Activated naive CD4-positive, alpha-beta T cell treated with anti-CD3 and anti-CD28 coated beads, Interleukin-2, amount 50 U/mL, for 72 hours (primary cell): ENCODE measurements at places on chromosomes 5 and 9. TPM values are rescaled to one million over a fixed set of nuclear protein-coding genes. Genes with fewer than 3 reads are reported as not detected.

GRCh38 chr5:153718713-153719112 lies 228.2 kb downstream of the GRIA1 start:
- no peak for DNase-seq

DNA sequence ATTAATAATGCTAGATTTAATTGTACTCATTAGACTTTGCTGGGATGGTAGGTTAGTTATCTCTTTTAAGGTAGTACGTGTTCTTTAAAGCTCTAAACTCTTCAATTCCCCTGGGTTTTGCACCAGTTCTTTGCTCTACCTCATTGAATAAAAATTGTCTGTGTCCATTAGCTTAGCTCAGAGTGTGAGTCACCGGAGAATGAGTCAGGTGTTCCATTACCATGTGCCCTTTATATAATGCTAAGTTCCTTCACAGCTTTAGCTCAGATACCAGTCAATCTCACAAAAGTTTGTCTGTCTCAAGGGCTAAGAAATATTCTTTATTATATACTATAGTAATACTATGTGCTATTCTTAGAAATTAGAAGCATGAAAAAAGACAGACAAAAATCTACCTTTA lies 339.4 kb downstream of the PRELID2 start:
- no peak for DNase-seq

- DNase-seq: no peak
These were observed 10.9 kb upstream of the SLC24A2 start for GRCh38 chr9:19799784-19800183.

DNA sequence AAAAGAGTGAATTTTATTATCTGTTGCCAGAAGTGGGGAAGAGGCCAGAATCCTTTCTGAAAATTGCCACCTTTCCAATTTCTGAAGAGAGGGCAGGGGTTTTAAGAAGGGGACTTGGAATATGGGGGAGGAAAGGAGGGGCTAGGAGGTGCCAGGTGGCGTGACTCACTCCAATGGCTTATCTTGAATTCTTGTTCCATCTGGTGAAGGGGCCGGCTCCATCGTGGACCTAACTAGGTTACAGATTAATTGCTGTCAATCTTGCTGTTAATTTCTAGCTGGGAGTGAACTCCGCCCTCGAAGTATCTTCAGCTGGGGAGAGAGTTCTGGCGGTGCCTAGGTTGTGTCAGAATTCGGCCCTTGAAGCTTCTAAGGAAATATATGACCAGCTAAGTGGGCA lies 138.7 kb downstream of the YTHDC2 start:
- no peak for DNase-seq

DNA sequence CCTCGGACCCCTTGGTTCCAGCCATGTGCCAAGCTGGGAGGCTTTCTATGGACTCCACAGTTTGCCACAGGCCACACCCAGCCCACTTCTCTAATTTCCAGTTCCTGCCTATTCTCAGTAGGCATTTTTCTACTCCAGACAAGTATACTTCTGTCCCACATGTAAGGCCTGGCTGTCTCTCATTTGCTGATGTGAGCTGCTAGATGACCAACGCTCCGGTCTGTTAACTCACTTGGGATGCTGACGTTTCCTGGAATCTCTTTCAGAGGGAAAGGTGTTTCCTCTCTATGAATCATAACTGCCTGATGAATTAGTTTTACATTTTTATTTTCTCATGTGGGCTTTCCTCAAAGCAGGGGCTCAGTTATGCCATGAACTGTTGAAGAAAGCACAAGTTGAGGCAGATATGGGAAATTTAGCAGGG lies 36.3 kb downstream of the ERGIC1 start:
- DNase-seq: no peak

DNA sequence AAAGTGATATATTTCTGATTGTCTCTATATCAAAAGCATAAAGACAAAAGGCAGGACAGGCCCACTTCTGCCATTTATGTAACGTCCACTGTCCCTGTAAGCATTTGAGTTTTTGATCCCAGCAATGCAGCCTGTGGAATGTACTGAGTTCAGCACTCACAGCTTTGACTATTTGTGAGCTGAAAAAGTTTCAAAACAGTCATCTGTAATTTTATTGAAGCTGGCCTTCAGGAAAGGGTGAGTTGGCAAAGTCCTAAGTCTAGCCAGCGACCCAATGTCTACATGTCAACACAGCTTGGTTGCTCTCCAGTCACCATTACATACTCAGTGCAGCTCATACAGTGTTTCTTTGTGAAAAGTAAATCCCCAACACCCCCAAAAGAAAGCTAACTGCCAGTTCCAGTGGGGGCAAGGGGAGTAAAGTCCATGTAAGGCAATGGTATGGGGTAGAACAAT lies 9.7 kb downstream of the LIFR start:
- no peak for DNase-seq

GRCh38 chr9:130101915-130102314 lies 48.2 kb downstream of the GPR107 start:
- DNase-seq: no peak

- DNase-seq: no peak
These were observed 66.1 kb downstream of the PPIP5K2 start for GRCh38 chr5:103186152-103186551.

GRCh38 chr9:118647331-118647730 lies 721.9 kb downstream of the BRINP1 start:
- no peak for DNase-seq

GRCh38 chr9:122287214-122287720 lies 22.6 kb downstream of the MRRF start:
- no peak for DNase-seq

DNA sequence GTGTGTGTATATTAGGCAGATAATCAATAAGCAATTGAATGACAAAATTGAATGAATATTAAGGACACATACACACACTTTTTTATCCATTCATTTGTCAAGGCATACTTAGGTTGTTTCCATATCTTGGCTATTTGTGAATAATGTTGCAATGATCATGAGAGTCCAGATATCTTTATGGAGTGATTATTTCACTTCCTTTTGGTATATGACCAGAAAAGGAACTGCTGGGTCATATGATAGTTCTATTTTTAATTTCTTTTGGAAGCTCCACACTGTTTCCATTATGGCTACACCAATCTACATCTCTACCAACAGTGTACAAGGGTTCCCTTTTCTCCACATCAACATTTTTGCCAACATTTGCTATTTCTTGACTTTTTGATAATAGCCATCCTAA lies 137.7 kb upstream of the PAPPA start:
- no peak for DNase-seq

DNA sequence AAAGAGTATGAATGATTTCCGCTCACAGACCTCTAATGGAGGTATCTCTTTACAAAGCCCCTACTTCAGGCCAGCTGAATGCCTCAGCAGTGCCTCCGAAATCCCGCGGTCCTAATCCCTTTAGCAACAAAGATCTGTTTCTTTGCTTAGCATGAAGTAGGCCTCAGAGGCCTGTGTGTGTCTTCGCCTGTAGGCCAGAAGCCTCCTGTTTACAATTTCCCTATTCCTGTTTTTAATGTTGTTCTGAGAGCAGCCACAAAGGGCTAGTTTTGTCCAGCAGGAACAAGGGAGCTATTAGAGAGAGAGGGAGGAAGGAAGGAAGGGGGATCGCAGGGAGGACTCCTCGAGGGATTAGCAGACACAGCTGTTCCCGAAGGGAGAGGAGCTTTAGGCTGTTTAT lies 166.4 kb upstream of the SPRY4 start:
- no peak for DNase-seq

- no peak for DNase-seq
These were observed 41.9 kb downstream of the LIX1 start for GRCh38 chr5:97100476-97100875.

- DNase-seq: no peak
These were observed 84.3 kb upstream of the COL5A1 start for GRCh38 chr9:134557331-134557730.

DNA sequence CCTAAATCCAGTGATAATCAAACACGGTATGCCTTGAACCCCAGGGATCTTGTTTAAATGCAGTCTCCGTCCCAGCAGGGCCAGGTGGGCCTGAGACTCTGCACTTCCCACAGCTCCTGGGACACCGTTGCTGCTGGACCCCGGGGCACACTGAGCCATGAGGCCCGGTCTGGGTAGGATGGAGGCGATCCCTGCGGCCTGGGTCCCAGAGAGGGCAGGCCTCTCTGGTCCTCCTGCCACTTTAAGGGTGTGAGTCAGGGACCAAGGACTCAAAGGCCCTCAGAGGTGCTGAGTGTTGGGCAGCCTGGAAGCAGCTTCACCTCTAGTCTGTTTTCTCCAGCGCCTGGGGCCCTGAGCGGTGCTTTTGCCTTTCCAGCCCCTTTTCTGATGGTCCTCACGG lies 34.1 kb upstream of the SLC9A3 start:
- no peak for DNase-seq

- no peak for DNase-seq
These were observed 61.4 kb upstream of the TRIO start for GRCh38 chr5:14081791-14082190.

DNA sequence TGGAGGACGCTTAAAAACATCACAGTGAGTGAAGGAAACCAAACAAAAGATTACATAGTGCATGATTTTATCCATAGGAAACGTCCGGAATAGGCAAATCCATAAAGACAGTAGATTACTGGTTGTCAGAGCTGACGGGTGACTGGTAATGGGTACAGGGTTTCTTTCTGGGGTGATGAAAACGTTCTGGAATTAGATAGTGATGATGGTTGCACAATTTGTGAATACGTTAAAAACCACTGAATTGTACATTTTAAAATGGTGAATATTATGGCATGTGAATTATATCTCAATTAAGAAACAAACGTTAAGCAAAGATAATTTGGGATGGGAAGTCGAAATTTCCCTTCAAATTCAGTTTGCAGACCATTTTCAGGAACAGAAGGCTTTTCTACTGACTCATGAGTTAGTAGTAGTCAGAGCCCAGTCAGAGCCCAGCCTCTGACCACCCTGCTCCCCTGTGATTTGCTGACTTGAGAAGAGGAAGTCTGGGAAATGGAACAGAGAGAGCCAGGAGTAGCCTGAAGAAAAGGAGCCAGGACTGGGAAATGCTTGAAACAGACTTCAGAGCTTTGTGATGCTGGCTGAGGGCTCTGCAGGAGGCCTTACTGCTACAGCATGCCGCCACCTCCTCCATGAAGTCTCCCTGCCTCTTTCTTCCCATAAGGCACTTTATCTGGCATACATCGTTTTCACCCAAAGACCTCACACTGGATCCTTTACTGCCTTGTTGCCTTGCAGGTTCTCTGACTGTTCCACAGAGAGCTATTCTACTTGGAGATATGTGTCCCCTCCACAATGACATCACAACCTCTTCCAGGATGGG lies 46.4 kb upstream of the CTNNA1 start:
- DNase-seq: no peak

DNA sequence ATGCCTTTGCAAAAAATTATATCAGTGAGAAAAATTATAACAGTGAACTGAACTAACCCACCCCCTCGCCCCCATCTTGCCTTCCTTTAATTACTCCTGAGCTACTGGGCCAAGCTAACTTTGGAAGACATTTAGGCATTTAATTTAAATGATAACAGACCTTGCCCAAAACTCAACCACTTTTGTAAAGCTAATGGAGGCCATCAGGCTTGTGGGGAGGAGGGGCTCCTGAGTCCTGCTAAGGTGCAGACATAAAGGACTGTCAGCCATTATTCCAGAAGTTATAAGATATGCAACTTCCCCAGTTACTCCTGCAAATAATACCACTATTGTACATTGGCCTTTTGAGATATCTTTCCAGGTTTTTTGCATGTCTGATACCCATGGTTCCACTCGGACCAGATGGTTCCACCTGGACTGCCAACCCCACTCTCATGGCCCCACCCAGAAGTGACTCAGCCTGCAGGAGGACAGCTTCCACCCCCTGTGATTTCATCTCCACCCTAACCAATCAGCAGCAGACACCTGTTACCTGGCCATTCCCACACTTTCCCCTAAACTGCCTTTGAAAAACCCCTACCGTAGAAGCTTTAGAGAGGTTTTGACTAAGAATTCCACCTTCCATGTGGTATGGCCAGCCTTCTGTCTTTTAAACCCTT lies 805.4 kb upstream of the CDH6 start:
- no peak for DNase-seq

DNA sequence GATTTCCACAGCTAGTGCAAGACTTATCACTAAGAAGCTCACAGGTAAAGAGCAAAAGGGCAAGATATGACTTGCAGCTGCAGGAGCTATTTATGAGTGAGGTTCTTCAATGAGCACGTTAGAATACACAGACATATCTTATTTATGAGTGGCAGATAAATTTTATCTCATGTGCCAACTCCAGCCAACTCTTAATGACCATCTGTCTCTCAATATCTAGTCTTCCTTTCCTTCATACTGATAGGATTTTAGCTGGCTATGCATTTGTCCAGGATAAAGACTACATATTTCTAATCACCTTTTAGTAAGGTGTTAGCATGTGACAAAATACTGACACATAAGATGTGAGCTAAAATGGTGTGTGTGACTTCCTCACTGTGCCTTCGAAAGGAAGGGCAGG lies 304.5 kb downstream of the TRPM3 start:
- DNase-seq: no peak

DNA sequence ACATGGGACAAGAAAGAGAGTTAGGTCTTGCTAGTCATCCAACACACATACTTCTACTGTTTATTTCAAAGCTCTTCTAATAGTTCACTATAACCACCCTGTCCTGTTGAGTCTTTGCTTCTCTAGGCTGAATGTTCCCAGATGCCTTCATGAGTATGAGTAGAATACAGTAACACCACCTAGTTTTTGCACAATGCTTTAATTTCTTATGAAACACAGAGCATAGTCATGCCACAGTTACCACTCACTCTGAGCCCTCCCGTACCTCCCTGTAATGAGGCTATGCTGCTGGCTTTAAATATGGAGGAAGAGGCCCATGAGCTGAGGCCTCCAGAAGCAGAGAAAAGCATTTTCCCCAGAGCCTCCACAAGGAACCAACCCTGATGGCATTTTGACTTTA lies 75.0 kb upstream of the SLC1A3 start:
- DNase-seq: no peak

DNA sequence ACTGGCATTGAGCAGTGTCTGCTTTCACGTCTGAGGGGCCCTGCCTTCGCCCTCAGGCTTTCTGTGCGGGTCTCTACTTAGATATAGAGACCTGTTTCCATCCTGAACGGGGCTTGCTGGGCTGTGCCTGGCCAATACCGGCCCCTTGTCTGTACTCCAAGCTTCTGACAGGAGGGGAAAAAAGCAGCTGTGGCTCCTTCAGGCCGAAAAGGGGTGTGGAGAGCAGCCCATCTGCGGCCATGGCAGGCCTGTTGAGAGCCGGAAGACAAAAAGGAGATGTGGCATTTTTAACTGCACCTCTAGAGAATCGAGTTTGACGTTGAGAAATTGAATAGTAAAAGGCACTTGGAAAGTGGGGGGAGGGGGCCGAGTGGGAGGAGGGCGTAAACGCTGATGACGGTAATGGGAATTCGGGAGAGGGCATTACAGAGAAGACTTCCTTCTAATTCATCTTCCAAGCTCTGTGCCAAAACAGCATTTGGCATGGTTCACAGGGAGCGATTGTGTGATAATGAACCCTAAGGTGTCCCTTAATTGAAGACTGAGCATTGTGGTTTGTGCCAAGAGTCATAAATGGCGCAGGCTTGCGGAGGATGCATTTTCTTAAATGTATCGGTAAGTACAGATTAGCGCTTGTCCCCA lies 25.1 kb upstream of the PRDM12 start:
- no peak for DNase-seq

Gene SHC3
- total RNA-seq: not detected

Gene PDLIM4
- total RNA-seq: not detected

Gene KCNV2
- not detected for total RNA-seq

Gene SLC31A1
- total RNA-seq: 14.8 TPM

Gene GTF2H2
- total RNA-seq: 91.1 TPM

Gene F2RL2
- not detected for total RNA-seq

Gene PAEP
- not detected for total RNA-seq

Gene PDE6A
- total RNA-seq: not detected

Gene PTGDS
- not detected for total RNA-seq
